Stimulated activated CD4-positive, alpha-beta T cell treated with anti-CD3 and anti-CD28 coated beads, Interleukin-1b, Interleukin-23, amount 100 ng/mL, for 4 hours (primary cell): ENCODE measurements at places on chromosomes 7 and 10.

GRCh38 chr10:113056441-113057021 is 106.5 kb downstream of the TCF7L2 start:
- DNase-seq, result no peak

DNA sequence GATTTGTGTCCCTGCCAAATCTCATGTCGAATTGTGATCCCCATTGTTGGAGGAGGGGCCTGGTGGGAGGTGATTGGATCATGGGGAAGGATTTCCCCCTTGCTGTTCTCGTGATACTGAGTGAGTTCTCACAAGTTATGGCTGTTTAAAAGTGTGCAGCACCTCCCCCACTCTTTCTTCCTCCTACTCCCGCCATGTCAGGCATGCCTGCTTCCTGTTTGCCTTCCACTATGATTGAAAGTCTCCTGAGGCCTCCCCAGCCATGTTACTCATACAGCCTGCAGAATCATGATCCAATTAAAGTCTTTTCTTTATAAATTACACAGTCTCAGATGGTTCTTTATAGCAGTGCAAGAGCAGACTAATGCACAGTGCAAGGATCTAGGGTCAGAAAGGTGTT is 75.4 kb downstream of the CALD1 start:
- DNase-seq, result no peak

DNA sequence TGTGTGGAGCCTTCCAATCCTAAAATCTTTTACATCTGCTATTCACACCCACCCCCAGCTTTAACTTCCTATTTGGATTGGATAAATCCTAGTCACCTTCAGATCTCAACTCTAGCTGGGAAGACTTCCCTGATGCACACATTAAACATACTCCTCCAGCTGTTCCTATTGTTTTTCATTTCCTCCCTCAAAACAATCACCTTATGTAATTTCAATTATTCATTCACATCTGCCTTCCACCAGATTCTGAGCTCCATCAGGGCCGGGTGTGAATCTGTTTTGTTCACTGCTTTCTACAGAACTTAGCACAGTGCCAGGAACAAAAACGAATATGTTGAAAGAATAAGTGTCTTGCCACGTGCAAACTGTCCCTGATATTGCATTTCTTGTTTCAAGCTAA is 497.4 kb downstream of the PLXDC2 start:
- no peak for DNase-seq

- DNase-seq, result no peak
These were observed 18.5 kb downstream of the STAM start for GRCh38 chr10:17662193-17663138.

GRCh38 chr10:7492660-7493046 is 81.8 kb upstream of the SFMBT2 start:
- no peak for DNase-seq

GRCh38 chr10:77179015-77179695 is 458.5 kb downstream of the KCNMA1 start:
- DNase-seq, result no peak

- no peak for DNase-seq
These were observed 363.7 kb downstream of the HTR7 start for GRCh38 chr10:90494183-90494582.

- no peak for DNase-seq
These were observed 88.9 kb upstream of the KLF6 start for GRCh38 chr10:3873728-3874461.

DNA sequence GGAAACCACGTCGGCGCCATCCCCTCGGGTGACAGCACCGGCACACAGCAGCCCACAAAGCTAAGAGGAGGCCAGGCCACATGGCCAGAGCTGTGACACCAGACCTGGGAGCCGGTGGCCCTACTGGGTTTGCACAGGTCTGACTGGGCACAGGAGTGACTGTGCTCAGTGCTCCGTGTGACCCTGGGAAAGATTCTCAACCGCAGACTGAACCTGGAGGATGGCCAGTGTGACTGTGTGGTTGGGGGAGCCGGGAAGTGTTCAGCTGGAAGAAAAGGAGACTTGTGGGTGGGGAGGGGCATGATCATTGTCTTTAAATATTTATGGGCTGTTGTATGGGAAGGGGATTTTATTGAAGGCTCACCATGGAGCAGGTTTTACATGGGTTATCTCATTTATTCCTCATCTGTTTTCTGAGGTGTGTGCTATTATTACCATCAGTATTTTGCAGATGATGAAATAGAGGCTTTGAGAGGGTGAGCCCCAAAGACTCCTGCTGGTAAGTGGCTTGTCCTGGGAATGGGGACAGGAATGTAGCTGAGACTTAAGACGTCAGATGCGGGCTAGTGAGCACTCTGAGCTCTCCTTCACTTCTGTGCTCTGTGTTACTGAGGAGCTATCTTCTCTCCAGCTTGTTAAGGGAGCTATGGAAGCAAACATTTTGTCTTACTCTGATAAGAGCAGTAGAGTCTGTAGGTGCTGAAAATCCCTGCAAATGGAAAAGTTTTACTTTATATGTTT is 127.5 kb downstream of the TMEM178B start:
- DNase-seq, result no peak

DNA sequence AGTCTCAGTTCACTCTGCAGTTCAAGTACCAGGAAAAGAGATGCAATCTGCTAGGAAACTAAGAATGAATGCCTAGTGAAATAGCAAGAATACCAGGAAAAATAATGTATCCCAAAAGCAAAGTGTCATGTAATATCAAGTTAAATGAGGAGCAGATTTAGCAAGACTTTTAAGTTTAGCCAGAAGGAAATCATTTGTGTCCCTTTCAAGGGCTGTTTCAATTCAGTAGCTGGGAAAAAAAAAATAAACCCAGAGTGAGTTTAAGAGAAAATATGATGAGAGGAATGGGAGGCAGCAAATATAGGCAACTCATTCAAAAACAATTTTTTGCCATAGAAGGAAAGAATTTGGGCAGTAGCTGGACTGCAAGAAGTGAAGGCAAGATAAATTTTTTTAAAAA is 135.8 kb downstream of the DGKB start:
- DNase-seq, result no peak

DNA sequence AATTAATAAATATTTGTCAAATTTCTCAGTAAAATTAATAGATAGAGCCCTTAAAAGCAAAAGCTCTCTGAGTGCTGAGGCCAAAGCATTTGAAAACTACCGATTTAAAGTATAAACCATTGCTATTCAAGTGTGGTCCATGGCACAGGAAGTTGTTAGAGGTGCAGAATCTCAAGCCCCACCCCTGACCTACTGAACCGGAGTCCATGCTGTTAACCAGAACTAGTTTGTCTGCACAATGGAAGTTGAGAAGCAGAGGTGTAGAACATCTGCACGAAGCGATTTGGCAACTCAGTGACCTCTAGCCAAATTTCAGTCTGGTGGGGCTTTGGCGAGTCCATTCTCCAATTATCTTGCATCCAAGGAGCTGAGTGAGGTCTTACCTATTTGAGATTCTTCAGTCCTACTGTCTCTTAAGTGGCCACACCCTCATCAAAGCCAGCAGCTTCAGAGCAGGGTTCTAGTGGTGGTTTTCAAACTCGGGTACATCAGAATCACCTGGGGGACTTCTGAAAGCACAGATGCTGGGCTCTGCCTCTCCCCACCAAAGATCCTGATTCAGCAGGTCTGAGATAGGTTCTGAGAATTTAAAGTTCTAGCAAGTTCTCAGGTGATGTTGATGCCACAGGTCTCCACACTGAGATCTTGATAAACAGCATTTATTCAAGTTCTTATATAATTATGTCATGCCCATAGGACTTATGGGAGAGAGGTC is 96.8 kb upstream of the SAMD8 start:
- DNase-seq, result no peak

DNA sequence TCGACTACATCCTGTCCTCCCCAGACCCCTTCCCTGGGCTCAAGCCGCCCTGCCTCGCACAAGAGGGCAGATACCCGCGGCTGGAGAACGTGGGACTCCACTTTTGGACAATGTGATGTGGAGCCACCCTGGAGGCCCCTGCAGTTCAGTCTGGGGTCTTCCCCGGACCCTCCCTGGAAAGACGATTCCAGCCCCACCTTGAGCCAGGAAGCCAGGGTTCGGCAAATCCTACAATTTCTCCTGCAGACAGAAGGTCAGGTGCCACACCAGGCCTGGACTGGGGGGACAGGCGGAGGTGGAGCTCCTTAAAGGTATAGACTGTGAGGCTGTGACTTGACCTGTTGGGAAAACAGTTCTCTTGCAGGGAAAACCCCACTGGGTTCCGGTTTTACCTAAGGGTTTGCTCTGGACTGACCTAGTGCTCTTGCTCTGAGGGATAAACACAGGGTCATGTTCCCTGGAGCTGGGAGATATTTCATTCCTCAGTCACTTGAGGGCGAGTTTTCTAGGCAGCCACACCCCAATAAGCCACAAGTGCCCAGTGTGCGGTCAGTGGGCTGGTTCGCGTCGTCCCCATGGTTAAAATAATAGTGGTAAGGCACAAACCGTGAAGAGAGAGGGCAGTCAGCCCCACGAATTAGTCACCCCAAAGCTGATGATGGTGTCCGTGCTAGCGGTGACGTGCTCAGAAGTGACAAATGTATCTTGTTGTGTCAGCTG is 1.6 kb downstream of the FOXL3 start:
- no peak for DNase-seq

DNA sequence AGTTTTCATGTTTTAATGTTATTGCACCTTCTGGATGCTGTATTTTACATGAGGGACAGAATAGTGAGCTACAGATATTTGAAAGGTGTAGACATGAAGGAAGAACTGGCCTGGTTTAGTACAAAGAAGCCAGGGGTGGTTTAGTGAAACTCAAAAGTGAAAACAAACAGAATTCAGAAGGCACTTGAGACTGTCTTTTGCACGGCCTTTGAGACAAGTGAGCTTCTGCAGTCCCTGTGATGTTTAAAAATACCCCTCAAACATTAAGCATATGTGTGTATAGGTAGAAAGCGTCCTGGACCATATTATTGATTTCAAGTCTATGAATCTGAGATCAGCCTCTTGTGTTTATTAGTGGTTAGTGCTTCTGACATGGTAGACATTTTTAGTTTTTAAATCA is 118.9 kb downstream of the CDK14 start:
- no peak for DNase-seq

GRCh38 chr7:75915416-75916156 is 631 bp downstream of the POR start:
- no peak for DNase-seq

DNA sequence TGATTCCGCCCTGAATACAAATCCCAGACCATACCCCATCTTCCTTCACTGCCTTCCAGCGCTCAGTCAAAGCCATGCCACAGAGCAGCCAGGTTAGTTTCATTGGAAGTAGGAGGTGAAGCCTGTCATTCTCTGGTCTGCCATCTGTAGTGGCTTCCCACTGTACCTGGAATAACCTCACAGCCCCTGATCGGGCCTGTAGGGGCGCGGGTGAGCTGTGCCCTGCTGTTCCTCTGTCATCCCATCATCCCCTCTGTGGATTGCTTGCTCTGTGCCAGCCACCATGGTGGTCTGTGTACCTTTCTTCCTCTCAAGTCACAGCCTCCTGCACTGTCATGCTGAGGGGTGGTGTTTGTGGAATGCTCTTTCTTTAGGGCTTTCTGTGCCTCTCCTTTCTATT is 155.1 kb downstream of the ZNF22 start:
- no peak for DNase-seq

- no peak for DNase-seq
These were observed 386.1 kb downstream of the PLXDC2 start for GRCh38 chr10:20202337-20202736.
